Skeletal muscle cell (primary cell): ENCODE measurements at places on chromosomes 7 and 10.

DNA sequence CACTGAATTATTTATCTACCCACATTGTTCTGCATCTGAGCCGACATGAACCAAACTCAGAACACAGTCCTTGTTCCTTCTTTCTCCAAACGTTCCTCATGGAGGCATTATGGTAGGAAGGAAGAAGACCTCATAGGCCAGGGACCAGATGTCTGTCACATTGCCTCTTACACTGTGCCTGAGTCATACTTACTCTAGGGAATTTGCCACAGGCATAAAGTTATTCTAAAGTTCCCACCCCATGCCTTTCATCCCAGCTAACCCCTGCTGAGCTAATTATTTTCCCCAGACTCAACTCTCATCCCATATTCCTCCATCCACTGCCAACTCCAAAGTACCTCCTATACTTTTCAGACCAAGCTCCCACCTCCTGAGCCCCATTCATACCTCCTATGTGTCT, 21.2 kb downstream of the MAT1A start:
- DNase-seq, result no peak

DNA sequence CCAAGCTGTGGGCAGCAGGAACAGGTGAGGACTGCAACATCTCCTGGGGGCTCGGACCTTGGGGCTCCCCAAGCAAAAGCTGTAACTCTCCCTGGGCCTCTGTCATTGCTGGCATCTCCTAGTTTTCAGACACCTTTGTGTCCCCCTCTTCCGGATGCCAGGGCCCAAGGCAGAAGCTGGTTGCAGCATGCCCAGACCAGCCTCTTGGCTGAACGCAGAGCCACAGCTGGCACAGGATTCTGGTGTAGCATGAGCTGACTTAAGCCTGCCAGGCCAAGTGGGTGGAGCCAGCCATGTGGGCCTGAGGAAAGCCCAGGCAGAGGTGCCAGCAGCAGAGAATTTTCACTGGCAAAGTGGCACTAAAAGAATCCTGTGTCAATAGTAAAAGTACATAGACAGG, 43.5 kb downstream of the ZWINT start:
- DNase-seq, result no peak

GRCh38 chr7:150944066-150945042, 33.8 kb downstream of the KCNH2 start:
- no peak for DNase-seq

- DNase-seq, result no peak
Measured at GRCh38 chr10:21125471-21126228, 228.5 kb upstream of the NEBL start.

GRCh38 chr10:9547936-9548904, 1469.5 kb upstream of the CELF2 start:
- DNase-seq, result no peak

DNA sequence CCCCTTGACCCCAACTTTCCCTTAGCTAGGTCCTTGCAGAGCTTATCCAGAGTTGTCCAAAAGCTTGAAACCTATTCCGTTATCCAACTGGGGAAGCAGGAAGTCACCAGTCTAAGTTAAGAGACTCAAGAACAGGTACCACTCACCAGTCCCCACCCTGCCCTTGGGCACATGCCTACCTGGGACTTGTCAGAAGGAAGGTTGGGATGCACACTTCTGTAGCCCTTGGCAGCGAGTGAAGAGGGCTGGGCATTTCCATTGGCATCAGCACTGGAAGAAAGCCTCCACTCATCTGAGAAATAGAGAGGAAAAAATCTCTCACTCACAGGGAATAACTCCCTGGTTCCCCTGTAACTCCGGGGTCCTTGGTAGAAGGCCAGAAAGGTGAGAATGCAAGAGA, 131.0 kb upstream of the PDLIM1 start:
- DNase-seq, result no peak

- DNase-seq, result no peak
Measured at GRCh38 chr10:6211341-6211670, 8.6 kb downstream of the PFKFB3 start.

- no peak for DNase-seq
Measured at GRCh38 chr10:79984851-79985250, 35.9 kb upstream of the SFTPD start.

GRCh38 chr10:11098666-11099065, 81.0 kb downstream of the CELF2 start:
- no peak for DNase-seq

DNA sequence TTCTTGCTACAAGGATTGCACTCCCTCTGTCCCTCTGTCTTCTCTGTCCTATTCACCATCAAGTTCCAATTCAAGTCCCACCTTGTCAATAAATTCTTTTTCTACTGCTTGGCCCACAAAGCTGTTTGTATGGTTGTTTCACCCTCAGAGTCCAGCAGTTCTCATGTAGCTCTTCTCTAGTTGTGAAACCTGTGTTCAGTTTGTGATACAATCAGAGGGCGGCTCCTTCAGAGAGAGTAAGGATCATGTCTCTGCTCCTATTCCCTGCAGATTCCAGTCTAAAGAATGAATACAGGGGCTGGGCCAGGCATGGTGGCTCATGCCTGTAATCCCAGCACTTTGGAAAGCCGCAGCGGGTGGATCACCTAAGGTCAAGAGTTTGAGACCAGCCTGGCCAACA, 126.6 kb upstream of the BET1 start:
- DNase-seq, result no peak
